ENCODE measurements at places on chromosomes 7 and 10. TPM values are rescaled to one million over a fixed set of nuclear protein-coding genes. Genes with fewer than 3 reads are reported as not detected.

Gene IL2RA
- total RNA-seq = 3.0 TPM

DNA sequence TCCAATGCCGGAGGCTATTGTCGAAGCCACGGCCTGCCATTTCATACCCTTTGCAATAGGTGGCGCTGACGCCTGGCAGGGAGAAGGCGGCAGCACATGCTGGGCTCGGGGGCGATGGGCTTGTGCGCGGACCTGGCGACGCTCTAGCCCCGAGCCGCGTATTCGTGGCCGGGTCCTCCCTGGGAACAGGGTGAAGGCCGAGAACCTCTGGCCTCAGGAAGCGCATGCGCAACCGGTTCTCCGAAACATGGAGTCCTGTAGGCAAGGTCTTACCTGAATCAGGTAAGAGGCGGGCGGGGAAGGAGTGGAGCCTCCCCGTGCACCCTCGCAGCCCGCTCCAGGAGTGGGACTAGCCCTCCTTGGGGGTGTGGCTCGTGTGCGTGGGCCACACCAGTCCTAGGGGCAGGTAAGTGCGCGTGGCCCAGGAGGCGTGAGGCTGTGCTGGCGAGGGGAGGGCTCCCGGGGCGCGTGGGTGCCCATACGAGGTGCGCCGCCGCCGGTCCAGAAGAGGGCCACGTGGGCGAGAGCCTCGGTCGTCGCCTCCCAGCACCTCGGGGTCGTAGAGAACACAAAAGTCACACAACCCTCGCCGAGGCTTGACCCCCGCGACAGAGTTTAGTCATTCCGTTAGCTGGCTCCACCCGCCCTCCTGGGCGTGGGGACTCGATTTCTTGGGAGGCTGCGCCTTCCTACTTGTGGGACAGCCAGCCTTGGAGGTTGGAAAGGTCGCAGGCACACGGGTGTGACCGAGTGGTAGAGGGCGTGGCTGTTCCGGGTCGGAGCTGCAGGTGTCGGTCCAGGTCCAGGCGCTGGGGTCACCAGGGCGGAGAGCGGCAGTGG lies 5.6 kb upstream of the MEST start:
- no peak for DNase-seq
- H3K4me3 ChIP-seq = peak overlapping the region; percentile 40
- H3K4me1 ChIP-seq = peaks cover 7% of the 10 kb centered on the region
- H3K36me3 ChIP-seq = no peaks in the 10 kb centered on the region

DNA sequence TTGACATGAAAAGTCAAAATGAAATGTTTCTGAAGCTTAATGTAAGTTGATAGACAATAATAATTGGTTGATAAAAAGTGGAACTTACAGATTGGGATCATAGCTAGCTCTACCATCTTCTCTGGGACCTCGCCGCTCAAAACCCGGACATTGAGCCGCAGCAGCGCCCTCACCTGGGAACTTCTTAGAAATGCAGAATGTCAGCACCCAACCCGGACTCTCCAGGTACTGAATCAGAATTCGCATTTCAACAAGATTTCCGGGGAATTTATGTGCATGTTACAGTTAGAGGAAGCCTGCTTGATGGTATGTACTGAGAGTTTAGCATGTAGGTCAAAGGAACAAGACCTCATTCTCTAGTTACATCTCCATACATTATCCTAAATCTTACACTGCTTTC lies 36.7 kb upstream of the ABLIM1 start:
- H3K27me3 ChIP-seq = no peaks in the 10 kb centered on the region
- no peak for DNase-seq
- H3K27ac ChIP-seq = no peak overlapping the region
- no peaks in the 10 kb centered on the region for H3K36me3 ChIP-seq
- H3K4me1 ChIP-seq = peaks cover 6% of the 10 kb centered on the region

DNA sequence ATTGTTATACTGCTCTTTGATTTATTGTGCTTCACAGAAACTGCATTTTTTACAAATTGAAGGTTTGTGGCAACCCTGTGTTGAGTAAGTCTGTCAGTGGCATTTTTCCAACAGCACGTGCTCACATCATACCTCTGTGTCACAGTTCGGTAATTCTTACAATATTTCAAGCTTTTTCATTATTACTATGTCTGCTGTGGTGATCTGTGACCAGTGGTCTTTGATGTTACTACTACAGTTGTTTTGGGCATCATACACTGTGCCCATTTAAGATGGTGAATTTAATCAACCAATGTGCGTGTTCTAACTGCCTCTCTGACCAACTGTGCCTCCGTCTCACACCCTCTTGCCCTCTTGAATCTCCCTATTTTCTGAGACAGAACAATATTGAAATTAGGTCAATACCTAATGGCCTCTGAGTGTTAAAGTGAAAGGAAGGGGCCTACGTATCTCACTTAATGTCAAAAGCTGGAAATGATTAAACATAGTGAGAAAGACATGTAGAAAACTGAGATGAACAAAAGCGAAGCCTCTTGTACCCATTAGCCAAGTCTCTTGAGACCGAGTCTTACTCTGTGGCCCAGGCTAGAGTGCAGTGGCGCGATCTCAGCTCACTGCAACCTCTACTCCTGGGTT lies 20.2 kb upstream of the ASL start:
- no peak for DNase-seq
- H3K27ac ChIP-seq = no peak overlapping the region
- H3K4me3 ChIP-seq = no peak overlapping the region
- H3K36me3 ChIP-seq = no peaks in the 10 kb centered on the region

GRCh38 chr10:32961343-32961894 lies 3.4 kb upstream of the ITGB1 start:
- H3K36me3 ChIP-seq = no peaks in the 10 kb centered on the region
- H3K27ac ChIP-seq = peak overlapping the region; percentile 95
- H3K4me3 ChIP-seq = no peak overlapping the region
- H3K4me1 ChIP-seq = peaks cover 10% of the 10 kb centered on the region
- no peaks in the 10 kb centered on the region for H3K27me3 ChIP-seq
- no peak for DNase-seq
